ENCODE measurements at places on chromosomes 6 and 20.

DNA sequence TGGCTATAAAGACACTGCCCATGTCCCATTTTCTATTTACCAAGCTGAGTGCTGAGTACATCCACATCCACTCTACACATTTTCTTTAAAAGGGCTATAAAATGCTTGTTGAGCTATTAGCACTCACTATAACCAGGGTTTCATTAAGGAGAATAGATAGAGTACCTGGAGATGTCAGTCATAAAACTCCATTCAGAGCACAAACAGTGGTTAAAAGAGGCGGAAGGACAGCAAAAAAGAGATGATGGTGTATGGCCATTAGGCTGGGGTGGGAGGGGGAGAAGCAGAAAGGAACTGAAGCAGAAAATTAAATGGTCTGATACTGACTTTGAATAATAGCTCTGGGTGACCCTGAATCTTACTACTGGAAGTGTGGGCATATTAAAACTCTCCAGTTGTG, 609.9 kb upstream of the MAP3K7 start:
- DNase-seq = no peak

- no peak for DNase-seq
Observed at GRCh38 chr6:2193931-2194330, 51.5 kb downstream of the GMDS start.

DNA sequence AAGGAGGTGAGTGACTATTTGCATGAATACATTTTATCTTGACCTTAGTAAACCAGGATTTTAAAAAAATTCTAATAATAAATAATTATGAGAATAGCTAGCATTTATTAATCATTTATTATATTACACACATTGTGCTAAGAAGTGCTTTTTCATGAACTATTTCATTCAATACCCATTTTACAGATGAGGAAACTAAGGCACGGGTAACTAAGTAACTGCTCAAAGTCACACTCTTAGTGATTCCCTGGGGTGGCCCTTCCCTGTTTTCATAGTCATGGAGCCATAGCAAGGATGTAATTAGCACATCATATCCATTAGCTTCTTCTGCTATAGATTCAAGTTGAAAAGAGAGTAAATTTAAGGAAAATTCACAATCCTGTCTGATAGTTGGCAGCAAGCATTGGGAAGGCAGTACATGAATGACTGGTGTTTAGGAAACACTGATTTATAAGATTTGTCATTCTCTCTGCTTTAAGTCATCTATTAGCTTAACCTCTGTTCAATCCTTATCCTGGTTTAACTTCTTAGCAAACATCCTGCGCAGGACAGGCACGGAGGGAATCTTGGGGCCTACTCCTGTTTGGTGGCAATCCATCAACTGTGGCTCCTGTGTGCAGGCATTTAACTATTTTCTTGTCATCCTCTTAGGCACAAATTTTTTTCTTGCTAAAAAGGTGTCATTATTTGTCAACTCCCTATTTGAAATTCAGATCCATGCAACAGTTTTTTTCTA, 68.3 kb downstream of the RIN2 start:
- no peak for DNase-seq

DNA sequence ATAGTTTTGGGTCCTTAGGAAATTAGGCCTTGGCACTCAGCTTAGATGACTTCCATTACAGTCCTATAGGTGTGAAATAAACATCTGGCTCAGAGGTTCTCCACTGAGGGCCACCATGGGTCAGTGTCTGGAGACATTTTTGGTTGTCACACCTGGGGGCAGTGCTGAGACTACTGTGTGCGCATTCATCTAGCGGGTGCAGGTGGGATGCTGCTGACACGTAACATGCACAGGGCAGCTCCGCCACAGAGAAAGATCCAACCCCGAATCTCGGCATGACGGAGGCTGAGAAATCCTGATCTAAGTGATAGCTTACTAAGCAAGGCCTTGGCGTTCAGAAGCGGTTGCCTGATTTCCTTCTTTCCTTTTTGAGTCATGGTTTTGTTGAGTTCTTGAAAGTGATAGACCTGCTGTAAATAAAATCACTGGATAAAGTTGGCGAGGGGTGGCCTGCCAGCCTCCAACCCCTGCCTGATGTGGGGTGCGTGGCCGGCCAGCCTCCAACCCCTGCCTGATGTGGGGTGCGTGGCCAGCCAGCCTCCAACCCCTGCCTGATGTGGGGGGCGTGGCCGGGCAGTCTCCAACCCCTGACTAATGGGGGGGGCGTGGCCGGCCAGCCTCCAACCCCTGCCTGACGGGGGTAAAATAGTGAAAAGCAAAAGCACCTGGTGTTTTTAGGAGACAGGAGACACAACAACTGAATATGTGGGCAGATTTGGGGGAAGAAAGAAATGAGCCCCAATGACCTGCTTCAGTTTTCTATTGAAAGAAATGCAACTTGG, 158.1 kb downstream of the CDH26 start:
- no peak for DNase-seq
